ENCODE measurements at places on chromosomes 7 and 10. TPM values are rescaled to one million over a fixed set of nuclear protein-coding genes. Genes with fewer than 3 reads are reported as not detected.

DNA sequence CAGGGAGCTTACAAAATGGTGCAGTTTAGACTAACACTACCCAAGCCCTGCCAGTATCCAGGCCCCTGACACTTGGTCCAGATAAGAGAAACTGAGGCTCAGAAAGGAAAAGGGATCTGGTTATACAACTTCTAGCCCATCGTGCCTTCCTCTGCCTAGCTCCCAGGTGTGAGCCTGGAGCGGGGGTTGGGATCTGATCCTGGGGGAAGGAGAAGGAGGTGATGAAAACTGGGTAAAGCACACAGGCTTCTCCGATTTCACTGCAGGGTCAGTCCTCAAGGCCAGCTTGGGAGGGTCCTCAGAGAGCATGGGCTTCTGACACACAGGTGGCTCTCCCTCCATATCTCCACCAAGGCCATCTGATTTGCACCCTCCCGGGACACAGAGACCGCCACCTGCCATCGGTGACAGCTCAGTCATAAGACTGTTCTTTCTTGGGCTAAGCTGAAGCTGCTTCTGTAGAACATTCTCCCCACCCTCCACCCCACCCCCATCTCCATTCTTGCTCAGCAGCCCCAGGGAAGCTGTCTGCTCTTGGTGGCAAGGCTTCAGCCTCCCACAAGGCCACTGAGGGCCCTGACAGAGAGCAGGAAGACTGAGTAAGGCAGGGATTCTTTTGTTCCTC is 16.4 kb downstream of the SRRM3 start:
- DNase-seq = no peak

DNA sequence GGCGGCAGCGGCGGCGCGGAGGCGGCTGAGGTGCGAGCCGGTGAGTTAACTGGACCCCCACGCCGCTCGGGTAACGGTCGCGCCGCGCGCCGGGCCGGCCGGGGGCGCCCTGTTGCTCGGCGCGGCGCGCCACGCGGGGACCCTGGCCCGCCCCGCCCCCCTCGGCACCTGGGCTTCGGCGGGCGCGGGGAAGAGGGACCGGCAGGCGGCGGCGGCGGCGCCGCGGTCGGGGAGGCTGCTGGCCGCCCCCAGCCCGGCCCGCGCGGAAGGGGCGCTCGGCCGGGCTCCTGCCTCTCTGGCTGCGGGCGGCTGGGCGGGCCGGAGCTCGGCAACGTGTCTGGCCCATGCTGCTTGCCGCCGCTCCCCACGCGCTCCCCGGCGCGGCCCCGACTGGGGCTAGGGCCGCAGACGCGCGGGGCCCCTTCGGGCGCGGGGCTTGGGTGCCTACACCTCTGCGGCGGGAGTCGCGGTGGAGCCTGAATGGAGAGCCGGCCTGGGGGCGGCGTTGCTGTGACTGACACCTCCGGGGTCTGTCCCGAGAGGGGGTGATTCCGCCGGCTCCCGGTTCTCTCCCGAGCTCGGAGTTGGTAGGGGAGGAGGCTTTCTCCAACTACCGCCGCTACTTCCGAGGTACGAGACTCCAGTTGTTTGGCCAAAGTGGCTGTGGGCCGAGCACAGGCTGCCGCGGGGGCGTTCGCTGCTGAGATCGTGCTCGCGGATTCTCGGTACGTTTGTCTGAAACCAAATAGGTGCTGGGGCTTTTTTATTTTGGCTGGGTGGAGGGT is 494 bp downstream of the PALS2 start:
- DNase-seq = peak; percentile 83

GRCh38 chr7:142355328-142355727 is 97.5 kb upstream of the PRSS58 start:
- no peak for DNase-seq

DNA sequence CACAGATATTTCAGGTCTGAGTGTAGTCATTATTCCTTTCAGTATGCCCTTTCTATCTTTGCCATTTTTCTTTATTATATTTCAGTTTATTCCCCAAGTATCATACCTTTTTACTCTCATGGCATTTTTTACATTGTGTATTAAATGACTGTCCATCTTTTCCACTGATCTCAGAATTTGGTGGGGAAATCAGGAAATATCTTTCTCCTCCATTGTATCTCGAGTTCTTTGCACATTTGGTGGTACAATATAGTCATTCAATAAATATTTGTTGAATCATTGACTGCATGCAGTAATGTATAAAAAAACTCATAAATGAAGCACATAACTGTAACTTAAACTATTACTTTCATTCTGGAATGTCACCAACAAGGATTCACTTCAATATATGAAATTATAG is 354.7 kb downstream of the HGF start:
- DNase-seq = no peak

GRCh38 chr7:149490083-149490760 is 7.4 kb downstream of the ZNF746 start:
- DNase-seq = no peak

GRCh38 chr7:150909200-150909995 is 57.1 kb downstream of the AOC1 start:
- DNase-seq = no peak

GRCh38 chr10:114436941-114437340 is 32.6 kb upstream of the AFAP1L2 start:
- DNase-seq = no peak

DNA sequence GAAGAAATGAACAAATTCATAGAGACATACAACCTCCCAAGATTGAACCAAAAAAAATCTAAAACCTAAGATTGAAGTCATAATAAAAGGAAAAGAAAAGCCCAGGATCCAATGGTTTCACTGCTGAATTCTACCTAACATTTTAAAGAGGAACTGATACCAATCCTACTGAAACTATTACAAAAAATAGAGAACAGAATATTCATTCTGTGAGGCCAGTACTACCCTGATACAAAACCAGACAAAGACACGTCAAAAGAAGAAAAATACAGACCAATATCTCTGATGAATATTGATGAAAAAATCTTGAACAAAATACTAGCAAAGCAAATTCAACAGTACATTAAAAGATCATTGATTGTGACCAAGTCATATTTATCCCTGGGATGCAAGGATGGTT is 128.5 kb upstream of the STEAP1 start:
- DNase-seq = no peak

GRCh38 chr7:80287400-80288174 is 153.0 kb downstream of the GNAI1 start:
- no peak for DNase-seq

DNA sequence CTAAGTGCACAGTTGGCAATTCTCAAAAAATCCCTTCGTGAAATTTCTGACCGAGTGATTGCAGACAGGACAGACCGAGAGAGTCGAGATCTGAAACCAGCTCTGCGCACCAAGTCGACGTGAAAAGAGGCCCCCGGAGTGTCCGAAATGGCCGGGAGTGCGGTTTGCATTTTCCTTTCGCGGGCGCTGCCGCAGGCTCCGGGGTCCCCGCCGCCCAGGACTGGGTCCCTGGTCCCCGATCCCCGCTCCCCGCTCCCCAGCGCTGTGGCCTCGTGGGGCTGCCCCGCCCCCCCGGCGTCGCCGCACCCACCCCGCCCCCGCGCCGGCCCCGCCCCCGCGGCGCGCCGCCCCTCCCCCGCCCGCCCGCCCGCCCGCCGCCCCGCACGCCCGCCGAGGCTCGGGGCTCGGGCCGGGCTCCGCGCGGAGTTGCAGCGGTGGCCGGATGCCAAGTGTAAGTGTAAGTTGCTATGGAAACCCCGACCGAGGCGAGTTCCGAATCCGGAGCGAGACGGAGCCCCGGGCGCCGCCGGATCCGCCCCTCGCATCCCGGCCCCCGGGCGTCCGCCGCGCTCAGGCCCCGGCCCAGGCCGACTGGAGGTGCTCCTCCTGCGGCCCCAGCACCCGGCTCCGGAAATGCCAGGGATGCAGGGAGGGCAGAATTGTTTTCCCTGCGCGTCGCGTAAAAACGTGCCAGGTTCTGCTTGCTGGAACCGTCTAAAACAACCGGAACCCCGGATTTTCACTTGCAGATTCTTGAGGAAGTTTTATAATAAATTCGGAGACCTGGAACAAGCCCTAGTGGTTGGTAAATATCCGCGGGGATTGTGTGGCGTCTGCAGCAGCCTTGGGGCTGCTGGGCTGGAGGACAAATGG is 4.6 kb downstream of the BMI1 start:
- peak; percentile 94 for DNase-seq

CALML3 gene
- not detected for total RNA-seq

PLOD3 gene
- total RNA-seq = 9.4 TPM

CRPPA gene
- total RNA-seq = 1.4 TPM

TMEM184A gene
- total RNA-seq = 0.22 TPM

All from neural progenitor cell (in vitro differentiated cells).